ENCODE measurements at places on chromosomes 11 and 22.
A peak's percentile ranks its signal among the peaks of the same experiment; 100 is the strongest.

DNA sequence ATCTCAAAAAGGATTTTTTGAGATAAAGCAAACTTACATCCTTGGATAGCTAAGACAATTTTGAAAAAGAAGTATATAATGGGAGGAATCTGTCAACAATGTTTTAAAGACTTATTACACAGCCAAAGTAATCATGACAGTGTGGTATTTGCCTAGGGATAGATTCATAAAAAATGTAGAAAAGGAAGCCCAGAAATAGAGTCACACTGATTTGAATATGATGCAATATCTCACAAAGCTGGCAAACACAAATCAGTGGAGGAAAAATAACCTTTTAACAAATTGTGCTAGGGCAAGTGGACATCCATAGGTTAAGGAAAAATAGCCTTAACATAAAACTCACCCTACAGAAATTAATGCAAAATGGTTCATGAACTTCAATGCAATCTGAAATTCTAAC lies 6.0 kb downstream of the XKR3 start:
- DNase-seq, result no peak

DNA sequence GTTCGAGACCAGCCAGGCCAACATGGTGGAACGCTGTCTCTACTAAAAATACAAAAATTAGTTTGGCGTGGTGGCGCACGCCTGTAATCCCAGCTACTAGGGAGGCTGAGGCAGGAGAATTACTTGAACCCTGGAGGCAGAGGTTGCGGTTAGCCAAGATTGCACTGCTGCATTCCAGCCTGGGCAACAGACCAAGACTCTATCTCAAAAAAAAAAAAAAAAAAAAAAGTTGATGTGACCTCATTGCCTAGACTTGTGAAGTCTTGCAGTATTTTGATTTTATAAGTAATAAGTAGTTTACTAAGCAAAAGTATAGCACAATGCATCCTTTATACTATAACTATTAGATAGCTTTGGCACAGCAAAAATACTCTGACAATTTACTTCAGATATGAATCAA lies 9.9 kb upstream of the CUL5 start:
- DNase-seq, result no peak

DNA sequence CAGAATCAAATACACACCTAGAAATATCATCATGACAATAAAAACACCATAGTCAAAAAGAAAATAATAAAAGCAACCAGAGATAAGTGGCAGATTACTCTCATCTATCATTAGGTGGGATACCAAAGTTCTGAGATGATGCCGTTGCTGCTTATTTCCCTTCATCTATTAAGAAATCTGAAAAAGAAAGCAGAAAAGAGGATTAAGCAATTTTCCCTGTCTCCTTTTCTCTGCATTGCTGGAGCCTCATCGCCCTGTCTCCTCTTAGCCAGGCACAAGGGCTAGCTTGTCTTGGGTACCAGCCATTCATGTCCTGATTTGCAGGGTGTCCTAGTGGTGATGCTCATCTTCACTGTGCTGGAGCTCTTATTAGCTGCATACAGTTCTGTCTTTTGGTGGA lies 3.9 kb upstream of the MS4A14 start:
- no peak for DNase-seq

DNA sequence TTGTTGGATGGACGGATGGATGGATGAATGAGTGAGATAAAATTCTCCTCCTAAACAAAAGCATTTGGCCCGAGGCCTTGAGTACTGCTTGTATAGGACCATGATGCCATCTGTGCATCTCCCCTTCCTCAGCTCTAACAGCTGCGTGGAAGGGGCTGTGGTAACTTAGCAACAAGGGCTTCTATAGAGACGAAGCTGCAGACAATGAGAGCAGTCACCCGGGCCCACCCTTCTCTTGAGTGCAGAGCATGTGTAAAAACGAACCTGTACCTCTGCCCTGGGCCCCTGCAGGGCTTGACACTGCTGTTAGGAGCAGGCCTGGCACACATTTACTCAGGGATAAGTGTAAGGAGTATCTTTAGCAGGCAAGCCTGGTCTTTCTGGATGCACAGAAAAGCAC lies 391.5 kb downstream of the CADM1 start:
- DNase-seq, result no peak

- no peak for DNase-seq
Measured at GRCh38 chr11:104682206-104682605, 216.1 kb downstream of the CASP12 start.

DNA sequence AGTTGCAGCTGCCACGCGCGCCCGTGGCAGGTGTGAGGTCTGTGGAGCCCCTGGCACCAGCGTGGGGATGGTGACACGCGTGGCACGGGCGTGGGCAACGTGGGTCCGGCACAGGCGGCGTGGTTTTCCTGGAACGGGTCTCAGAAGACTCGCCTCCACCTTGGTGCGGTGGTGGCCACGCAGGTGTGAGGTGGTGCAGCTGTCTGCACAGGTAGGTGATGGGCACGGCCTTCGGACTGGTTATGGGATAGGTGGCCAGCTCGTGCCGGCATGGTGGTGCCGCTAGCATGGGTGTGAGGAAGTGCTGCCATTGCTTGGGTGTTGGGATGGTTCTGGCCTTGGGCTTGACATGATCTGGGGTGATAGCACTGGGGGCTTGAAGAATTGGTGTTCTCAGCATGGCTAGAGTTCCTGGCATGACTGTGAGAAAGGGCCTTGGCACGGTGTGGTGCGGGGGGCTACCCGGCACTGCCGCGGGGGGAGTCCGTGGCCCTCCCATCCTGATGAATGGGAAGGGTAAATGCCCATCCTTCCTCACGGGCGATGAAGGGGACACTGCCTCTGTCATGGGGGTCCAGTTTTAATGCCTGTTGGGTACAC lies 531 bp downstream of the DAGLA start:
- DNase-seq, result no peak

GRCh38 chr22:24548812-24549211 lies 6.1 kb downstream of the GUCD1 start:
- no peak for DNase-seq

DNA sequence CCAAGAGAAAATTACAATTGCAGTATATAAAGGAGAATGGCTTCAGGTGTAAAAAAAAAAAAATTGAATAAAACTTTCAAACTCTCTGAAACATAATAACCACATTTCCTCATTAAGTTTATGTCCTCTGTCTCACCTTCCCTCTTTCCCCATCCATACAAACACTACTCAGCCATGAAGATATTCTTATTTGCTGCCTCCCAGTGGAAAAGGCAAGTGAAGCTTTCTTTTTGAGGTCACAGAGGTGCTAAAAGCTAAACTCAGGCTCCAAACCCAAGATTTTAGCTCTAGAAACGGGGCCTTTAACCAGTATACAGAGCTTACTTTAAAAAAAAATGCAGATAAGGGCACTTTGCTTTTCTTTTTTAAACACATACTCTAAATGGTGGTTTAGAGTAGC lies 1568.5 kb downstream of the FAM181B start:
- no peak for DNase-seq

DNA sequence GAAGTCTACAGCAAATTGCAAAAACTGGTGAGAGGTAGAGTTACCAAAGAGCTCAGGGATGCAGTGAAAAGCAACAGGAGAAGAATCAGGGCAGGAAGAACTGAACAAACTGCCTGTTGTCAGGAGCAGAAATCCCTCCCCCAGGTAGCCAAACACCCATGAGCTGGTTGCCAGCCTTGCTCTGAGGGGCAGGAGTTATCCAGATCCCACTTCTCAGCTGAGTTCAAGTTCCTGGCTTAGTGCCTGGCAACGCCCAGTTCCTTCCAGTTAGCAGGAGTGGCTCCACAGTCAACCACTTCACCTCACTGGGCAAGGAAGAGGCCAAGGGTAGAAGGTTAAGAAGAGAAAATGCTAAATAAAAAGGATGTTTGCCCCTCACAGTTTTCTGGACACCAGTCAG lies 1.9 kb upstream of the MPZL2 start:
- no peak for DNase-seq

DNA sequence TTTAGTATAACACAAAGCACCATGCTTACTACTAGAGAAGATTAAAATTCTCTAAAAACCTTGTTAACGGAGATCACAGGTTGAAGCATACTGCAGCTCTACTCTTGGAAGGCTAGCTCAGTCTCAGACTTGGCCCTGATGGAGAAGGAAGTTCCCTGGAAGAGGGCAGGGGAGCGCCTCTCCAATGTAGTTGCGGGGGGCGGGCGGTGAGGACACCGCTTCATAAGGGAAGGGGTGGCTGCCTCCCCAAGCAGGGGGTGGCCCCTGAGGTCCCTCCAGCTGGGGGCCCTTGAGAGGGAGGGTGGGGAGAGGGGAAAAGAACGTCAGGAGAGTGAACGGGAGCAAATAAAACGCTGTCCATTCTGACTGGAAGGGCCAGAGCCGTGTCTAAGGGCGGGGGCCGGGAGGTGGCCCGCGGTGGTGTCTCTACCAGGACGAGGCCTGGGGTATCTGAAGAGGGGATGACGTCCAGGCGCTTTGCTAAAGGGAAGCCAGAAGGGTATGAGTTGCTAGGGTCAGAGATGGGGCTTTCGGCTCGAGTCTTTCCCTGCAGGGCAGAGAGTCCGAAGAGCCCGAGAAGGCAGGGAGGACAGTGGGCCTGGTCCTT lies 553 bp upstream of the USP47 start:
- no peak for DNase-seq

DNA sequence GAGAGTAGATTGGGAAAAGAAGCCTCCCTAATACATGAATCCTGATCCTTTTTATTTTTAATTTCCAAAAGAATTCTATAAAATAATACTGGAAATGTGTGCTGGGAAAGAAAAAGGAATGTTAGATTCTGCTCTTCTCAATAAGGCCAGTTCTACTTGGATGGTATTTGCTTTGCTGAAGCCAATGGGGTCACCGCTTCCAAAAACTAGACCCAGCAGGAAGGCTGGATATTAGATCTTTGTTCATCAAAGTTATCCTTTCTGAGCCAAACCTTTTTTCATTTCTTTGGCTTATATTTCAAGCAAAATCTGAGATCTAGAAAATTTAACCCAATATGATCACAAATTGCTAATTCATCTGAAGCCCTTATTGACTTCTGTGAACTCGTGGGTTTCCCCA lies 41.4 kb downstream of the SCUBE2 start:
- no peak for DNase-seq

DNA sequence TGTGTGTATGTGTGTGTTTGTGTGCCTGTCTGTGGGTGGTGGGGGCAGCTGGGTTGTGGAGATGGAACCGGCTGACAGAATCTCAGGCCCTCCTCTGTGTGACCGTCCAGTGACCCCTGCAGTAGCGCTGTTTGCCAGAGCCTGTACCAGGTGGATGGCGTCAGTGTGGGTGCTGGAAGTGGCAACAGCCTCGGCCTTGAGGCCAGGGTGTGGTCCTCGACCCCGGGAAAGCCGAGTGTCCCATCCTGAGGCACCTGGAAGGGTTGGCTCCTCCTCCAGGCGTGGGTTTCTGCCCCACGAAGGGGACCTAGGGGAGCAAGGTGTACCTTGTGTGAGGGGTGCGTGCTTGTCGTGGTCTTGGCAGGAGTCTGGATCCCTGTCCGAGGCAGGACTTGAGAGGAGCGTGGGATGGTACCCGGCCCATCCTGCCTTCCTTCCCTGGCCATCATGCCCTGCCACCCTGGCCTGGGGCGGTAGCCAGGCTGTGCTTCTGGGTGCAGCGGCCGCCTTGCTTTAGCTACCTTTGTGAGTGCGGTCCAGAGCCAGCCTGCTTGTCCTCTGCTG lies 16.5 kb downstream of the TPCN2 start:
- no peak for DNase-seq

- DNase-seq, result no peak
Measured at GRCh38 chr11:94424662-94425061, 23.4 kb upstream of the GPR83 start.

DNA sequence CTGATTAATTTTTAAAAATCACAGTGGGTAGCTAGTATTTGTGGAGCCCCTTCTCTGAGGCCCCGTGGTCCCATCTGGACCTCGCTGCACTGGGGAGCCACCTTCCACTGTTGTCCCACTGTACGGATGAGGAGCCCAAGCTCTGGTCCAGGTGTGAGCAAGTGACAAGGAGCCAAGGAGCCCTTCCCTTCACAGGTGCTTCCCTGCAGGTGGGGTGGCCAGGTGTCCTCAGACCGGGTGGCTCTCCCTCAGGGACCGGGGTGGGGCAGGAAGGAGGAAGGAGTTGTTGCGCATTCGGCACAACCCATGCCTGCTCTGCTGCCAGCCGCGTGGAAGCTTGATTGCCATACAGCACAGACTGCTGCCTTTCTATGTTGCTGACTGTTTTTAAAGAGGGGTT lies 10.4 kb upstream of the SEPTIN5 start:
- no peak for DNase-seq

DNA sequence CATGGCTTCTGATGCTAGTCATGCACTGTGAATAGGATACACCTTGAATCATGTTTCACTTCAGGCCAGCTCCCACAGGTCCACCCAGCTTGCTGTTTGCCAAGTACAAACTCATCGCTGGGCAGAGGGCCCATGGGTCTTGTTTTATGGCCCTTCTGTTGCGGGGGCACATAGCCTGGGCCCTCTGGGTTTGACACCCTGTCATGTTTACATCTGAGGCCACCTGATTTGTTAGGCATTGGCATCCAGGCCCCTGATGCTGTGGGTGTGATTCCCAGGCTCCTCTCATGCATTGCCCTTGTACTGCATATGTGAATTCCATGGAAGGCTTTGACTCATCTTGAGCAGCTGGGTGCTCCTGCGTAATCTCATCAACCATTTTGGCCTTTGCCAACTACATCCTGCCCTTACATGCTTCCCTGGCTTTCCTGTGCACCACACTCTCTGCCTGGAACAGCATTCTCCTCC lies 32.6 kb downstream of the PPFIBP2 start:
- DNase-seq, result no peak

GRCh38 chr11:94154095-94154856 lies 25.6 kb downstream of the PANX1 start:
- no peak for DNase-seq

DNA sequence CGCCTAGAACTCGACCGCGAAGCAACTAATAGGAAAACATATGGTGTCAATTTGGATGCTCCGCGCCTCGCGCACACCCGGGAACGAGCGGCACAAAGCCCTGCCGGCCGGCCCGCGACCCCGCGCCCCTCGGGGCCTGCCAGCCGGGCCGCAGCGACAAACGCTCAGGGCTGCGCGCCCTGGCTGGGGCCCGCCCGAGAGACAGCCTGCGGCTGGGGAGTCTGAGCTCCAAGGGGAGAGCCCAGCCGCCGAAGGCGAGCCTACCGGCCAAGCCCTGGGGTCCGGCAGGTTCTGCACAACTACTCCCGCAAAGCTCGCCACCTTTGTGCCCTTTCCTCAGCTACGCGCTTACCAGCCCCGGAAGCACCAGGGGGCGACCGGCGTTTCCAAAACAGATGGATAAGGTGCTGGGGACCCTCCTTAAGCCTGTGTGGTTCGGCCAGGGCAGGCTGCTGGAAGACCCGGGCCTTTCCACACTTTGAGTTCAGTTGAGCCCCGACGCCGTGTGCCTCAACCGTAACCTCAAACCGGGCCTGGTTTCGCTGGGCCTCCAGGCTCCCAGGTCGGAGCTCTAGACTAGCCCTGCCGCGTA lies 6.0 kb downstream of the PAX6 start:
- DNase-seq, result no peak

GRCh38 chr22:44672632-44673031 lies 29.4 kb upstream of the PRR5 start:
- DNase-seq, result no peak

GRCh38 chr11:118051611-118052461 lies 25.0 kb upstream of the TMPRSS4 start:
- peak; percentile 26 for DNase-seq
